Stimulated activated CD8-positive, alpha-beta memory T cell treated with anti-CD3 and anti-CD28 coated beads, Interleukin-2, amount 100 ng/mL, for 1 hour (primary cell): ENCODE measurements at places on chromosomes 1 and 21.

GRCh38 chr1:154714638-154715037, 106.7 kb upstream of the ADAR start:
- no peak for DNase-seq

DNA sequence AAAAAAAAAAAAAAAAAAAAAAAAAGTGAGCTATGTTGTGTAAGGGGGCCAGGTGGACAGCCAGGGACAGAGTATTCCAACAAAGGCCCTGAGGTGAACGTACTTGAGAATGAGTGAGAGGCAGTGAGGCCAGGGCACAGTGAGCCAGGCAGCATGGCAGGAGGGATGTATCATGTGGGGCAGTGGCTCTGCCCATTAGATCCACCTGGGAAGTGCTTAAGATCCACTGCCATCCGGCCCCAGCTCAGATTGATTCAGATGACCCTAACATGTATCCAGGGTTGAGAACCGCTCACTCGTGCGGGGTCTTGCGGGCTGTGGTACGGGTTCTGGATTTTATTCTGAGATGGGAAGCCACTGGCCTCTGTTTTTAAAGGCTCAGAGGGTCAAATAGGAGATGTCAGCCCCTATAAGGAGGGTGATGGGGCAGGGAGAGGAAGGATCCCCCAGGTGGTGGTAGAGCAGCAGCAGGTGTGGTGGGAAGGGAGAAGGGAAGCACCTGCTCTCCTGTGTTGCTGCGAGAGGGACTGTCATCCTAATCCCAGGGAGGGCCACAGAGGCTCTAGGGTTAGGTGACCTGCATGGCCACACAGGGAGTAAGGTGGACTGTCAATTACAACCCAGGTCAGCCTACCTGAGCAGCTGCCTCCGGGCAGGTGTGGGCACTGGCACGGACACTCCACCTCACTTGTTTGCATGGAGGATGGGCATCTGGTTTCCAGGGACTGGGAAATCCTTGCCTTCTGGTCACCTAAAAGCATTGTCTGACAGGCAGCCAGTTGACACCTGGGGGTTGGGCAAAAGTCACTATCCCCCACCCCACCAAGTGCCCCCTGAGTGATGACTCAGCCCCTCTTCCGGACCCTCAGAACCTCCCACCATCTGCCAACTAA, 31.6 kb downstream of the CDK18 start:
- no peak for DNase-seq

GRCh38 chr1:13757693-13758092, 57.7 kb downstream of the PRDM2 start:
- no peak for DNase-seq

- DNase-seq: no peak
These were observed 90.4 kb downstream of the VPS26C start for GRCh38 chr21:37176716-37177115.

GRCh38 chr1:245834002-245834401, 673.1 kb downstream of the SMYD3 start:
- DNase-seq: no peak

GRCh38 chr1:201545851-201546492, 7.0 kb downstream of the NAV1 start:
- DNase-seq: no peak

- DNase-seq: no peak
These were observed 19.1 kb downstream of the FUCA1 start for GRCh38 chr1:23848673-23849616.

DNA sequence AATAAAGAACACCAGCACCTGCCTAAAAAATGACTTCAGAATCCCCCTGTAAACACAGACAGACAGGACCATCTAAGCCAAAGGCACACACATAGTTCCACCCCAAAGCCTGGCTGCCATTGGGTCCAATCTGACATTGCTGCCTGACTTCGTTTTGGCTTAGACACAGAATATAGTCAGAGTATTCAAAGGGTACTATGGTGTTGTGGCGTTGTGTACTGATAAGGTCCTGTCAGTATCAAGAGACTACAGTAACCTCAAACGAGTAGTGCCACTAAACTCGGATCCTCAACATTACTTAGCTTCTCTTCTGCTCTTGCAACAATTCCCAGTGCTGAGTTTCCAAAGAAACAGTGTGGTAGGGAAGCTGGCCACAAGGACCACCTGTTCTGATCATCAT, 169.3 kb upstream of the NR5A2 start:
- DNase-seq: no peak

- DNase-seq: no peak
These were observed 43.2 kb downstream of the SLC44A3 start for GRCh38 chr1:94863297-94863911.

GRCh38 chr1:224528900-224529299, 87.2 kb upstream of the CNIH3 start:
- no peak for DNase-seq

- no peak for DNase-seq
These were observed 676.1 kb downstream of the PTPRU start for GRCh38 chr1:29912425-29912824.

DNA sequence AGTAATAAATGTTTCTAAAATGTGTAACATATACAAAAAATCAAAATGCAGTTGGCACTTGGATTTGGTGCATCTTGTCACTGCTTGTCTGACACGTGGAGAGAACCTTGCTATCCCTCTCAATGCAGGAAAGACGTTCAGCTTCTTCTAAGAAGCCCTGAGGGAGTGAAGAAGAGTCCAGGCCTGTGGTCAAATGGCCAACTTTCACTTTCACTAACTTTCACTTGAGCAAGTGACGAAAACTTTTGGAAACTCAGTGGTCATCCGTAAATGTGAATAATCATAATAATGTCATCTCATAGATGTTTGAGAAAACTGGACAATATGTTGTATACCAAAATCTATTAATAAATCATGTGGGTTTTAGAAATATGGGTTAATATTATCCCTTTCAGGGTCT, 61.9 kb downstream of the ERG start:
- DNase-seq: no peak
